ENCODE measurements at places on chromosomes 16 and 17. TPM values are rescaled to one million over a fixed set of nuclear protein-coding genes. Genes with fewer than 3 reads are reported as not detected.

The CYGB gene
- total RNA-seq, result 60.7 TPM

GRCh38 chr16:51149251-51149661 lies 1.8 kb downstream of the SALL1 start:
- no peak for DNase-seq

The KRTAP2-3 gene
- total RNA-seq, result not detected

GRCh38 chr16:4212934-4213296 lies 29.0 kb downstream of the SRL start:
- DNase-seq, result no peak

GRCh38 chr17:2485543-2485942 lies 26.1 kb downstream of the METTL16 start:
- no peak for DNase-seq

The SLFN12L gene
- total RNA-seq, result not detected

DNA sequence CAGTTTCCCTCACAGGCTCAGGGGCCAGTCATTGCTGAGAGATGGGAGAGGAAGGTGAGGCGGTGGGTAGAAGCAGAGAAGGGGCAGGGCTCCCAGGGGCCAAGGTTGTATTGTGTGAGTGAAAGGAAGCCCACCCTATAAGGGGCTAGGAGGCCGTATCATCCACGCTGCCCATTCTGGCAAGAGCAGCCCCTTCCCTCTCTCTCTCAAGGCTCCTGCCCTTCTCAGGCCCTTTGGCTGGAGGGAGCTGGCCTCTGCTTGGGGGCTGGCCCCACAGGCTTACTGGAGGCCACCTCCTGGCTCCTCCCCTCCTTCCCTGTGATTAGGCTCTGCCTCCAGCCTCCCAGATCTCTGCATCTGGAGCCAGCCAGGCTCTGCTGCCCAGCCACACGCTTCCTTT lies 7.6 kb downstream of the TBKBP1 start:
- no peak for DNase-seq

The EME1 gene
- total RNA-seq, result not detected

The DCTN5 gene
- 16.7 TPM for total RNA-seq

DNA sequence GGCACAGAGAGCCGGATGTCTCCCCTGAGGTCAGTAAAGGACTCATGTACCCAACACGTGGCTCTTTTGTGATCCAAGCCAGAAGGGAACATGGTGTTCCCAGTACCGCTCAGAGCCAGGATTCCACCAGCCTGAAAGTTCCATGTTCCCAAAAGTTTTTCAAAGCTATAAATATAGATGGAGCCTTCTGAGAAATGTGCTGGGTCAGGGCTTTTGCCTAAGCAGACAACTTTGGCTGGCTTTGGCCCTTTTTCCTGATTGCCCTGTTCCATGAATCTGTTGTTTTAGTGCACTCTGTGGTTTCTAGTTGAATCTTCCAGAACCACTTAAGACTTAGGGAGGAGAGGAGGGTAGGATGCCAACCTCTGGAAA lies 128.5 kb upstream of the HS3ST2 start:
- peak; percentile 98 for DNase-seq

DNA sequence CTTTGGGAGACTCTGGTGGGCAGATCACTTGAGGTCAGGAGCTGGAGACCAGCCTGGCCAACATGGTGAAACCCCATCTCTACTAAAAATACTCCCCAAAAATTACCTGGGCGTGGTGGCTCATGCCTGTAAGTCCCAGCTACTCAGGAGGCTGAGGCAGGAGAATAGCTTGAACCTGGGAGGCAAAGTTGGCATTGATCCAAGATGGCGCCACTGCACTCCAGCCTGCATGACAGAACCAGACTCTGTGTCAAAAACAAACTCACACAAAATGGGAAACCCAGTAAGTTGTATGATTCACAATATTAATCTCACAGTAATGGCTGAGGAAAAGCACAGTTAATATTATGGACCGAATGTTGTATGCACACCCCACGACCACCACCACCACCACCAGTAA lies 24.3 kb downstream of the WSB1 start:
- no peak for DNase-seq

DNA sequence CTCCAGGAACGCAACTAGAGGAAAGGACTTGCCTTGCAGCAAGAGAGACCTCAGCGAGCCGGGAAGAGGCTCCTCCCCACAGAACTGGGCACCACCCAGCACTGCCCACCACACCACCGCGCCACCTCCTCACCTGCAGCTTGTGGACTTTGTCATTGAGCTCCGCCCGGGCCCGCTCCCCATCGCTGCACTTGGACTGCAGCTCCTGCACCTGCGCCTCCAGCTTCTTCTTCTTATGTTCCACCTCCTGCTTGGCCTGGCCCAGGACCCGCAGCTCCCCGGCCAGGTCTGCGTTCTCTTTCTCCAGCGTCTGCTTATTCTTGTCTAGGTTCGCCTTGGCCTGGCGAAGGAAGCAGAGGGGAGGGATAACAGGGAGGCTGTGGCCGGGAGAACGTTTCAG lies 76.7 kb downstream of the NDE1 start:
- no peak for DNase-seq

GRCh38 chr17:79330696-79331095 lies 256.1 kb downstream of the ENGASE start:
- no peak for DNase-seq

DNA sequence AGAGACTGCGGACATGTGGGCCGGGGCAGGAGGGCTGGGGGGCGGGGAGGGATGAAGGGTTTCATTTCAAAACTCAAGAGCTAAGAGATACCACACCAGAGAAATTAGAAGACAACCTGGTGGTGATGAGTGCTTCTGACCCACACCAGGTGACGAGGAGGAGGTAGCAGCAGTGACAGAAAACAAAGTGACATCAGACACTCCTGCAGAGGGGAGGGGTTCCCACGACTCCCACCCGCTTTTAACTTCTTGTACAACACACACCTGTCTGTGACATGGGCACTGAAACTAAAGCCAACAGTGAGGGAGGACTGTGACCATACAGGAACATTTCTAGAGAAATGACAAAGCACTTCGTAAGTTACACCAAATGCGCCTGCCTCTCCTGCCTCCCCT lies 112.9 kb downstream of the ANKRD11 start:
- no peak for DNase-seq

The COIL gene
- total RNA-seq, result 4.8 TPM

The TBC1D3H gene
- total RNA-seq, result not detected

The CDRT15 gene
- not detected for total RNA-seq

- DNase-seq, result no peak
Observed at GRCh38 chr17:19290066-19290705, 53.0 kb downstream of the EPN2 start.

- DNase-seq, result no peak
Observed at GRCh38 chr17:48513666-48514455, 16.9 kb downstream of the HOXB1 start.

- DNase-seq, result no peak
Observed at GRCh38 chr17:80036715-80037477, 454 bp downstream of the CCDC40 start.

DNA sequence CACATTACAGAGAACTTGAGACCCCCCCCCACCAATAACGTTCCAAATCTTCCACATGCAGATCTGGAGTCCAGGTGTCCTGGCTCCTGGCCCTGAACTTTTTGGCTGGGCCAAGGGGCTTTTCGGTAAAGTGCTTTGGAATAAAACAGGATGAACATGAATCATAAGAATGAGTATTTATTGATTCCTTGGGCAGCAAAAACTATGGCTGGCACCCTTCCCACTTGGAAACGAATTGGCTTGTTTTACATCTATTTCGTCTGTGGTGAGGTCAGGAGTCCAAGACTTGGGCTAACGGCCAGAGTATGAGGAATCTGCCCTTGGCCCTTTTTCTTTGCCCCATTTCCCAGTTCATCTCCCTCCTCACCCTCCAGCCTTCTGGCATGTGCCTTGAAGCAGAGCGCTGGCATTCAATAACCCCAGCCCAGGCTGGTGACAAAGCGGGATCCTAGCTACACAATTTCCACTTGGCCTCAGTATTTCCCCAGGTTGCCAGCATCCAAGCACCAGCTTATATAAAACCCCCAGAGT lies 4.1 kb upstream of the UBTF start:
- DNase-seq, result no peak

DNA sequence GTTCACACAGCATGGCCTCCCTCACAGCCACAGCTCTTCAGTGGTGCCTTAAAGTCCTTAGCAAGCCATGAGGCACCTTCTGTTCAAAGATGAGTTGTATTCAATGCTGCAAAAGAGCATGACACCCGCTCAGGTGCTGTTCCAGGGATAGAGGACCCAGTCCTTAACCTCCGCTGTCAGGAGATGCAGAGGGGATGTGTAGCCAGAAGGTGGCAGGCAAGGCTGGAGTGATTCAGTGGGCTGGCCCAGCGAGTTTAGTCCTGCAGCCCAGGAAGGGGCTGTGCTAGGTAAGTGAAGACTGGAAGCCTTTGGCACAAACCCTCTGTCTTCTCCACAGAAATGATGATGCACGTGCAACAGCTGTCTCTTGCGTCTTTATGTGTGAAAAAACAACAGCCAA lies 25.0 kb upstream of the ADAM11 start:
- no peak for DNase-seq

The TOP2A gene
- total RNA-seq, result 0.11 TPM

DNA sequence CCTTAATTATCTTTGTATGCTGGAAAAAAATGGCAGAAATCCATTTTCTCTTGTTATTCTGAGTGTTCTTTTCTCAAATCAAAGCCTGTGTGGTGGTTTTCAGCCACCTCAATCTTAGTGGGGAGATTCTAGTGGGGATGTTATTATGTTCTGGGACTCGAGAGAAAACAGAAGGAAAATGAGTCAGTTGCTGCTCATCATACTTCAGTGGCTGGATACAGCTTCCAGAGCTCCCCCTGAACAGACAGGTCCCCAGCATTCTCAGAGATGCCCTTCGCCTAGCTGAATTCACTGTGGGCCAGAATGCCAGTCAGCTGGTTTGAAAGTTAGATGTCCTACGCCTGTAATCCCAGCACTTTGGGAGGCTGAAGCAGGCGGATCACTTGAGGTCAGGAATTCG lies 8.5 kb downstream of the ST6GALNAC1 start:
- no peak for DNase-seq

GRCh38 chr16:20879175-20880040 lies 20.8 kb downstream of the DCUN1D3 start:
- DNase-seq, result no peak

The EIF3C gene
- total RNA-seq, result 356 TPM

DNA sequence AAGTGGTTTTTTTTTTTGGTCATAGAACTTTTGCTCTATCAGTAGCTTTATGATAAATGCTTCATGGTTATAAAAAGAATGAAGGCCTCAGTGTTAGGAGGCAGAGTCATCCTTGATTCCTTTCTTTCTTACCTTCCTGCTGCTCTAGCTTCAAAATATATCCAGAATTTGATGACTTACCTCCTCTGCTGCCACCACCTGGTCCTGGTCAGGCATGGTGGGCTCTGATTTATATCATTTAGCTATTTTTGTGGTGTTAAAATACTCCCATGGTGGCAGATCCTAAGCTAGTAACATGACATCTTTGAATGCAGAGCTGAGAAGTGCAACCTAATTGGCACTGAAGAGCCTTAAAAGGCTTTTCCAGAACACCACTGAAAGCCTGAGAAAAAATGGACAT lies 508.8 kb upstream of the CDH8 start:
- DNase-seq, result no peak

GRCh38 chr16:2841606-2842339 lies 11.7 kb downstream of the ZG16B start:
- DNase-seq, result no peak

The HOXB1 gene
- total RNA-seq, result not detected

GRCh38 chr16:12340151-12340733 lies 363.7 kb downstream of the SNX29 start:
- no peak for DNase-seq

DNA sequence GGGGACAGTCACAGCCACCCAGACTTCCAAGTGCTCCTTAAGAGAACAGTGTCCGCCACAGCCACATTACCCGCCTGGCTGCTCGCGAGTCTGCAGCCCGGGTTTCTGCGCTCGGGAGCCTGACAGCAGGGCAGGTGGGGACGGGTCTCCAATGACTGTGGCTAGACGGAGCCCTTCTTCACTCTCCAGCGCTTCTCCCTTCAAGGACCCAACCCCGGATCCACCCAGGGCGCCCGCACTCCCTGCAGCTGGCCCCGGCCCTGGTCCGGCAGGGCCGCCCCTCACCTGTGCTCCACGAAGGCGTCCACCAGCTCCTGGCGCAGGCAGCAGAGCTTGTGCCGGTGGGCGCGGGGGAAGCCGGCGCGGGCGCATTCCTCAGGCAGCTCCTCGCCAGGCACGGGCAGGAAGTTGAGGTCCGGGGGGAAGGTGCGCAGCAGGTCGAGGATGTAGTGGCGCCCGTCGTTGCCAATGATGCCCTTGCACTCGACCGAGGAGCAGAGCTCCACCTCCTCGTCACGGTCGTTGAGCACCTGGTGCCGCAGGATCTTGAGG lies 13.9 kb downstream of the CLUH start:
- peak; percentile 60 for DNase-seq

DNA sequence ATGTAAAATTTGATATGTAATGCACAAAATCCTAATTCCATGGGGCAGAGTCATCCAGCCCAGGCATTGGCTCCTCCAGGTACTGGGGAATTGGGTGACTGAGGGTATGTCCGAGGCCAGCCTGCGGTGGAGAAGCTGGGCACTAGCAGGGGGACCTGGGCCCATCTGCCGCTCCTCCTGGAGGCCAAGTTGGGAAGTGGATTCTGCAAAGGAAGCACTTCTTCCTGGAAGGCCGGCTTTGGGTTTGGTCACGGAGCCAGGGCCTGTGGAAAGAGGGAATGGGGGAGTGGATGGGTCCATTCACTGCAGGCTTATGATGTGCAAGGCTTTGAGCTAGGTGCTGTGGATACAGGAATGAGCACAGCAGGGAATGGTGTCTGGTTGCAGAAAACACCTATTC lies 85.8 kb downstream of the GNAO1 start:
- no peak for DNase-seq

- DNase-seq, result no peak
Observed at GRCh38 chr17:66018786-66019185, 173.1 kb downstream of the CEP112 start.

GRCh38 chr16:31519759-31520431 lies 7.8 kb upstream of the AHSP start:
- no peak for DNase-seq

- no peak for DNase-seq
Observed at GRCh38 chr17:75181110-75181509, 1.6 kb downstream of the SUMO2 start.

- no peak for DNase-seq
Observed at GRCh38 chr16:56211435-56211981, 20.2 kb downstream of the GNAO1 start.

DNA sequence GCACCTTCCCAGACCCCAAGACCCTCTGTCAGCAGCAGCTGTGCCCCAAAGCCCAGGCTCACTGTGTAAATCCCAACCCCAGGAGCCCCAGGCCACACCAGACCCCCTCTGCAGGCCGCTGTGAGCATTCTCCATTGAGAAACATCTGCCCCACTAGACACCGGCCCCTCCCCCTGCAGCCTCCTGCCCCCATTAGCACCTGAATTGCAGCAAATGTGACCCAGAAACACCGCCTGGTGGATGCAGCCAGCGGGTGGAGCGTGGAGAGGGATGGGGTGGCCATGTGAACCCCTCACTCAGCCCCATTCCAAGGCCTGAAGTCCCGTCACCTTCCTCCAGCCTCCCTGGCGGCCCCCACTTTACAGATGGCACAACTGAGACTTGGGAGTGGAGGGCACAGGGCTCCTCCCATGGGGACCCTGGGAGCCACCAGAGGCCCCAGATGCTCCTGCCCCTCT lies 2.2 kb downstream of the UBALD1 start:
- DNase-seq, result no peak
